ENCODE measurements at places on chromosomes 3 and 15.

DNA sequence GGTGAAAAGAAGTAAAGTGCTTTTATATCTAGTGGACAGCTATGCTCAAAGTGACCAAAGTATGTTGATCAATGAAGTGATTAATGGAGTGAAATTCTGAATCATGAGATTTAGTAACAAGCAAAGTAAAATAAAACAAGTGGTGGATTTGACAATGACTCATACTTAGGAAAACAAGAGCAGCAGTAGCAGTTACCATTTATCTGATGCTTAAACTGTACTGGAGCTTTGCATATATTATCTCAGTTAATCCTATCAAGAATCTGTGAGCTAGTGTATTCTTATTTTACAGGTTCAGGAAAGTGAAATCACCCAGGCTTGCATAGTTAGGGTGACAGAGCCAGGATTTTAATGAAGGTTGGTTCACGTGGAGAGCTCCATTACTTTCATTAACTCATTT lies 50.6 kb upstream of the SPATA16 start:
- DNase-seq, result no peak

DNA sequence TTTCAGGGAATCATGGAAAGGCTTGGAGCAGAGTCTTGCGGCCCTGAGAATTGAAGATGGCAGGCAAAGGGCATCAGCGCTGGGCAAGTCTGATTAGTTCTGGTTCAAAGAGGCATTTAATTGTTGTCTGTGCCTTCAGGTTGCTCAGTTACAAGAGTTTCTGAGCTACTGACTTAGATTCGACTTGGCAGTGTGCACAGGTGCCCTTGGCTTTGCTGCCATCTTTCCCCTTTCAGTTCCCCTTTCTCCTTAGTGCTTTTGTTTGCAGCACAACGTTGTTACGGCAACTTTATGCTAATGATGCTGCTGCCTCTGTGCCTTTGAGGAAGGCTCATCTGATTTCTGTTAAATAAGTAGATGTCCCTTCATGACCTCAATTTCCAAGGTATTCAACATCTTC lies 12.5 kb downstream of the P2RY14 start:
- DNase-seq, result no peak

DNA sequence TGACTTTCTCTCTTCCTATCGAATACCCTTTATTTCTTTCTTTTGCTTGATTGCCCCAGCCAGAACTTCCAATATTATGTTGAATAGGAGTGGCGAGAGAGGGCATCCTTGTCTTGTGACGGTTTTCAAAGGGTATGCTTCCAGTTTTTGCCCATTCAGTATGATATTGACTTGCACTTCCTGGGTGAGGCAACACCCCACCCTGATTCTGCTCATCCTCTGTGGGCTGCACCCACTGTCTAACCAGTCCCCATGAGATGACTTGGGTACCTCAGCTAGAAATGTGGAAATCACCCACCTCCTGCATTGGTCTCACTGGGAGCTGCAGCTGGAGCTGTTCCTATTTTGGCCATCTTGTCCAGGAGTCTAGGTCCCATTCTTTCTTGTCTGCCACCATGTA lies 44.8 kb upstream of the KCNH8 start:
- no peak for DNase-seq

DNA sequence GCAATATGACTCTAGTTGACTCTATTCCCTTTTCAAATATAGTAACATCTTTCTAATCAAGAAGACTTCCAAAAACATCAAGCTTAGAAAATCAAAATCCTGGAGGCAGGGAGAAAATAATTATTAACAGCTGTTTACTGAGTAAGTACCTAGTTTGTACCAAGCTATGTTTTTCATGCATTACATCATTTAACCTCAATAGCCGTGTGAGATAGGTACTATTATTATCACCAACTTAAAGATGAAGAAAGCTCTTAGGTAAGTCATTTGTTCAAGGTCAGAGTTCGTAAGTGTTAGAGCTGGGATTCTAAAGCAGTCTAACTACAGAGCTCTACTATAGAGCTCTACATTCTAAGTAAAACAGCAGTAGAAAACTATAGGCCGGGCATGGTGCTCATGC lies 41.6 kb downstream of the GSK3B start:
- DNase-seq, result no peak

- no peak for DNase-seq
Measured at GRCh38 chr15:27582726-27583410, 516.2 kb downstream of the OCA2 start.
